Left ventricle myocardium inferior (tissue), 1 donor: ENCODE measurements at places on chromosomes 2 and 18. TPM values are rescaled to one million over a fixed set of nuclear protein-coding genes. Genes with fewer than 3 reads are reported as not detected.

Gene CNRIP1
- total RNA-seq = 8.0 TPM

Gene SLC38A11
- 0.33 TPM for total RNA-seq

Gene OBSL1
- 208 TPM for total RNA-seq

Gene IL1R2
- total RNA-seq = 0.96 TPM

DNA sequence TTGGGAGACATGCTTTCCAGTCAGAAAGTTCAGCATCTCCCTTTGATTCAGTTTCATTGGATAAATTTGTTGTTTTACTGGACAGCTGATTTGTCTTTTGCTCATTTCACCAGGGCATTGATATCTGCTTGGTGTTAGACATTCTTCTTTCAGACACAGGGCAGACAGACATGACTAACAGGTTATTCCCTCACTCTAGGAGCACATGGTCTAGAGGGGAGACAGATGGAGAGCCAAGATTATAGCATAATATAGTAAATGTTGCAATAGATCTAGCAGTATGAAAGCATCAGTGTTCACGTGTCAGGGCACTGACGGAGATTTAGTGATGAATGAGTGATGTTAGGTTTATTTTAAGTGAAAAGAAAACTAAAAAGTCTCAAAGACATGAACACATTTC lies 187.0 kb upstream of the CYRIA start:
- no peak for DNase-seq

DNA sequence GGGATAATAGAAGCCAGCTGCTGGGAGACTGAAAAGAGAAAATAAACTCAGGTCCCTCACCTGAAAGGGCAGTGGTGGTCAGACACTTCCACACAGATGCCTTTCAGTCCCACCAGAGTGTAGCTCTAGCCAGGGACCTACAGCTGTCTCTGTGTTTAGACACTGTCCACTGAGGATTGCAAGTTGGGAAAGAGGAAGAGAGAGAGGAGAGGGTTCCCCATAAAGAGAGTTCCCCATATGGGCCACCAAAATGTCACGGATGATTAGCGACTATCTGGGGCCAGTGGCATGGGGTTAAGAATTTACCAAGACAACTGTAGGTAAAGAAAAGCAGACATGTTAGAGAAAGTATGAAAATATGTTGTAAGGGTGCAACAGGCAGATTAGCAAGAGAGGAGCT lies 36.7 kb upstream of the SKA1 start:
- no peak for DNase-seq

DNA sequence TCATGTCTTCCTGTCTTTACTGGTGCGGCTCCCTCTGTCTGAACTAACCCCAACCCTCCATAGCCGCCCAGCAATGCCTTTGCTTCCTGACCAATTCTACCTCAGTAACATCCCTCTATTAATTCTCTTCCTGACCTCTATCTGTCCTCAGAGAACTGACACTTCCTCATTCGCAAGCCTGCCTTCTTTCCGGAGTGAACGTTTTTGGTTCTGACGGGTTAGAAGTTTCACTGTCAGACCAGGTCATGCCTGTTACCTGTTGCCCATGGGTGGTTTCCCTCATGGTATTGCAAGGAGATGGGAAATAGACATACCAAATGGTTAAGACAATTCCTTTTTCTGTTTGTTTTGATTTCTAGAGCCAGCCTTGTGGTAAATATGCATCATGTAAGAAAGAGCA lies 453.4 kb upstream of the SLC14A2 start:
- DNase-seq = no peak

DNA sequence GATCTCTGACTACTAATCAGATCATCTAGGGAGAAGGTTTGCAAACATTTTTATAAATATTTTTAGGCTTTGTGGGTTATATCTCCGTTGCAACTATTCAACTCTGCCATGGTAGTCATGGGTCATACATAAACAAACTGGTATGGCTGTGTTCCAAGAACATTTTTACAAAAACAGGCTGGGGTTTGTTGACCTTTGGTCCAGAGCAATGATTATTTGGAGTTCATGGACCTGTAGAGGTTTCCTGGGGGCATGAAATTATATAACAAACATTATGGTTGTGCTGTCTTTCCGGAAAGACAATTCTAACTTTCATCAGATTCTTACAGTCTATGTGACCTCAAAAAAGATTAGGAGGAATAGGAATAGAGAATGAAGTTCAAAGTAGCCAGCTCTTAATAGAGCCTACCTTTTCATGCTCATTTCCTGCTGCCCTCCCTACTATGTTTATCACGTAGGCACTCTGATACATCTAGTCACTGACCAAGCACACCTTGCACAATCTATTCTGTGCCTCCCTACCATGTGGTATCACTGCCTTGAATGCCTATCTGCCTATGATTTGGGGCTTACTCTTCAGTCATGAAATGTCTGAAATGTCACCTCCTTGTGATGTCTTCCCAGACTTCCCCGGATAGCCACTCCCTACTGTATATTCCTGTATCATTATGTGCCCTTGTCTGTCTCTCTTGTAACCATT lies 102.4 kb upstream of the SCN1A start:
- no peak for DNase-seq
